CD4-positive, alpha-beta T cell treated with Interleukin-4 for 4 hours (primary cell): ENCODE measurements at places on chromosomes 7 and 10.

GRCh38 chr10:43124094-43124521, 14.1 kb upstream of the CSGALNACT2 start:
- no peak for DNase-seq

DNA sequence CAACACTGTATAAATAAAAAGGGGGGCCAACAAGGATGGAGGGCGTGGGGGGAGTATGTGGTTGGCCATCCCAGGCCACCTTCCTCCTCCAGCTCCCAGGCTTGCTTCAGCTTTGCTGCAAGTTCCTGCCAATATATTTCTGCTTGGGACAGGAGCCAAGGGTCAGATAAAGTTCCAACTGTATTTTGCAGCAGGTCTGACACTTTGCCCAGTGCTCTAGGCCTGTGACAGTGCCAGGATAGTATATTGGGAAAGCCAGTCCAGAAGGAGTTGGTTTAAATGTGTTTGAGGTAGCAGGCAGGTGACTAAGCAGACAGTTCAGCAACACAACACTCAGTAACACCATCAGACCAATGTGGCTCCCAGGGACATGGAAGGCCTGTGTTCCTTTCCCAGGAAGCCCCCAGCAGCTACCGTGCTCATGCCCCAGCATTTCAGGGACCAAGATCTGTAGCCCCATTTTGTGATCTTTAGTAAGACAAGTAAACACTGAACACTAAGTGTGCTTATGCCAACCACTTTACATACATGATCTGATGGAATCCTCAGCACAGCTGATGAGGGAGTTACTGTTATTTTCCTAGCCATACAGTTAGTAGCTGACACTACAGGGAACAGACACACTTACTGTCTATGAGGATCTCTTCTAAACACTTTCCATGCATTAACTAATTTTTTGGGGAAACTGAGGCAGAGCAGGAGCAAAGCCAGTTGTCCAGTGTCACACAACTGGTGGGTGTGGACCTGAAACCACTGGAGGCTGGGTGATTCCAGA, 38.9 kb downstream of the DNAJB12 start:
- DNase-seq: no peak

- no peak for DNase-seq
Observed at GRCh38 chr7:148711191-148712102, 12.7 kb downstream of the CUL1 start.

- no peak for DNase-seq
Observed at GRCh38 chr10:45460235-45460878, 86.3 kb downstream of the ALOX5 start.

DNA sequence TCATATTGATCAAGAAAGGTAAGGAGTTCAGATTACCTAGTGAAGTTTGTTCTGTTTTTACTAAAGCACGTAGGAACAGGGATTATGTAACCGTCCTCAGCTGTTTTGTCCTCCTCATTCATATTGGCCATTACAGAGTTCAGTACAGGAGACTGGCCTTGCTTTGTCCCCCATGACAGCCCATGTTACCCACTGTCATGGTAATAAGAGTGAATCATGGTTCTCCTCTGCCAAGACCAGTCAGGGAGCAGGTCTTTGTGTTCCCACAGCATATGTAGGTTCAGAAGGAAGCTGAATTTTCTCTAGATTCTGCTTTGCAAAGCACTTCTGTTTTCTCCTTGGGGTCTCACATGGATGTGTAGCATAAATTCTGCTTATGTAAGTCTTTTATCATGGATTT, 106.2 kb upstream of the GPR141 start:
- DNase-seq: no peak

DNA sequence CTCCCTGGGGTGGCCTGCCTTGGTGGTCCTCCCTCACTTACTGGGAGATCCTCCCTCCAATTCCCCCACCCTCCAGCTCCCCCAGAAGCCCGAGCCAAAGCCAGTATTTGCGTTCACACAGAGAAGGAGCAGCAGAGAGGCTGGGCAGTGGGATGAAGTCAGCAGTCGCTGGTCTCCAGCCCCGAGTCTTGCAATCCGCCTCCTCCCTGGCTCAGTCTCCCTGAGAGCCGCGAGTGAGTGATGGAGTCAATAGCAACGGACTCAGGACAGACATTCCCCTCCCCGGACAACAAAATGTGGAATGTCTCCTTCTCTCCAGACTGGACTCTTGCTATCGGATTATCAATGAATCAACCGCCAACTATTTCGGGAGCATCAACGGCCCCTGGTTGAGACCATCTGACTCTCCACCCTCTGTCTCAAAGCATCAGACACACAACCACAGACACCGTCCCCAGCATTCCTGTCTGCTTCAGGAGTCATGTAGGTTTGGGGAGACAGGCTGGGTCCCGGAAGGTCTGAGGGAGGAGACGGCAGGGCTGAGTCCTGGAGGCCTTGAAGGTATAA, 178.4 kb downstream of the SH3PXD2A start:
- DNase-seq: no peak

DNA sequence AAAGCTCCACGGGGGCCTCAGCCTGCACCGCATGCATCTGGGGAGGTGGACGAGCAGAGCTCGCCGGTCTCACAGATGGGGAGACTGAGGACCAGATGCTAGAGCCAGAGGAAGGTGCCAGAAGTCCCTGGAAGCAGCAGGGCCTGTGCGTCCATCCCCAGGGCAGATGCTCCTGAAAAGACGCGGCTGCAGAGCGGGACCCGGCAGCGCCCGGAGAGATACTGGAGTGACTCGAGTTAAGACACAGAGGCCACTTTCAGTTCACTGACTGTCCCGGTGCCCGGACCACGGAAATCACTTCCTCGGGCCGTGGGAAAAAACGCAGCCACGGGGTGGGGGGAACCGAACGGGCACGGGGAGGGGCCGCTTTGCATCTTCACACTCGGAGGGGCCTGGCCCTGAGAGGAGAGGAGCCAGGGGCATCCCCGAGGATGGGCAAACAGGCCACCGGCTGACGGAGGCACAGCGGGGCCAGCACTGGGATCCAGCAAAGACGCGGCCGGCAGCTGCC, 85.4 kb downstream of the FOXL3 start:
- DNase-seq: no peak

DNA sequence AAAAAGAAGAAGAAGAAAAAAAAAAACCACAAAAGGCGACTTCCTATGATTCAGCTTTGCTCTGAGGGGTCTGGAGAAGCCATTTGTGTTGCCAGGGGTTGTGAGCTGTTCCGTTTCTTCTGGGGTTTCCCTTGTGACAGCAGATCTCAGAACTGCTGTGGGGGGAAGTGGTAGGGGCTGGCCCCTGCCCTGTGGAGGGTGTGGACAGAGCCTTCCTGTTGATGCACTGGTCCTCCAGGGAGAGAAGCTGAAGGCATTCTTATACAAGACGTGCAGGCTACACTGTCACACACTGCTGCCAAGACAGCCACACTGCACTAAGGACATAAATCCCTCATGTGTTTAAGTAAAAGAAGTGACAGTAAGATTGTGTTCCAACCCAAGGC, 17.3 kb upstream of the CSGALNACT2 start:
- peak; percentile 78 for DNase-seq

- no peak for DNase-seq
Observed at GRCh38 chr7:40330408-40330807, 195.6 kb downstream of the SUGCT start.

DNA sequence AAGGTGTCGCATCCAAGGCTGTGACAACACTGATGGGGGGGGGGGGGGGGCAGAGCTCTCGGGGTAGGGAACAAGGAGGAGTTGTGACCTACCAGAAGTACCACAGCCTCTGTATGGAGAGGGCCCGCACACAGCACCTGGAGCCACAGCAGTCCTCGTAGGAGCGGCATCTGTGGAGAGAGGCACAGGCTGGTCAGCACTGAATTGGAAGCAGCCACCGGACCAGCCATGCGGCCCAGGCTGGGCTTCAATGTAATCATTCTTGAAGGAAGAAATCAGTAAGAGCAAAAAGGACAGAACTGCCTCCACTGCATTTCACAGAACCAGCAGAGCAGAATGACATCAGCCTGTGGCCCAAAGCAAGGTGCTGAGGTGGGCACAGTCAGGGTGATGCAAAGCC, 74.8 kb downstream of the VOPP1 start:
- DNase-seq: no peak
